ENCODE measurements at places on chromosomes 3 and 15. TPM values are rescaled to one million over a fixed set of nuclear protein-coding genes. Genes with fewer than 3 reads are reported as not detected.

Gene TRIM42
- polyA plus RNA-seq: not detected

Gene SPTSSB
- polyA plus RNA-seq: not detected

Gene WDR49
- polyA plus RNA-seq: 0.74 TPM

Gene CHRNA7
- polyA plus RNA-seq: 0.16 TPM

Gene STXBP5L
- not detected for polyA plus RNA-seq

Gene SH2D7
- not detected for polyA plus RNA-seq

Gene GOLGA8H
- polyA plus RNA-seq: 0.85 TPM

Gene EPHB1
- 0.06 TPM for polyA plus RNA-seq

Gene GABRR3
- not detected for polyA plus RNA-seq

Gene IL5RA
- 2.6 TPM for polyA plus RNA-seq

Gene GOLGA6D
- polyA plus RNA-seq: not detected

Gene FBXL22
- 0.36 TPM for polyA plus RNA-seq

Gene GOLGA8T
- not detected for polyA plus RNA-seq

Gene CCDC50
- polyA plus RNA-seq: 52.1 TPM

Gene POLQ
- 0.25 TPM for polyA plus RNA-seq

Gene GOLGA6L4
- 0.88 TPM for polyA plus RNA-seq
